ENCODE measurements at places on chromosomes 2 and 18.

GRCh38 chr2:138507267-138507666 is 5.7 kb downstream of the SPOPL start:
- DNase-seq: no peak

DNA sequence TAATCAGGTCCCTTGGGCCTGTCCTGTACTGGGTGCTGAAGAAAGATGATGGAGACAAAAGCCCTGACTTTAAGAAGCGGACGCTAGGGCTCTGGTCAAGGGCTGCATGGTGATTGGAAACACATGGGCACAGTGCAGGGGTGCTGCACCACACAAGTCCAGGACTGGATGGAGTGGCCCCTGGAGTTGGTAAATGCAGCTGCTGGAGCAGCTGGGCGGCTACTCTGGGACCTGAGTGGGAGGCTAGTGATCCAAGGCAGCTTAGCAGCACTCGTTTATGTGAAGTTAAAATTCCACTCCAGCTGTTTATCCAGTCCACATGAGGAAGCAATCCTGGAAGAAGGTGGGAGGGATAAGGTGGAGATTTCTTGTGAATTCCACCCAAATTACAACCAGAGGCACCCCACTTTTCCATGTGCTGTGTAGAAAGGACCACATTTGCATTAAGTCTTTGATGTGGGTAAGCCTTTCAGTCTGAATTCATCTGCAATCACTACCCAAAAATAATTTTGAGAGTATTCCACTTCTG is 24.9 kb downstream of the MERTK start:
- DNase-seq: no peak

DNA sequence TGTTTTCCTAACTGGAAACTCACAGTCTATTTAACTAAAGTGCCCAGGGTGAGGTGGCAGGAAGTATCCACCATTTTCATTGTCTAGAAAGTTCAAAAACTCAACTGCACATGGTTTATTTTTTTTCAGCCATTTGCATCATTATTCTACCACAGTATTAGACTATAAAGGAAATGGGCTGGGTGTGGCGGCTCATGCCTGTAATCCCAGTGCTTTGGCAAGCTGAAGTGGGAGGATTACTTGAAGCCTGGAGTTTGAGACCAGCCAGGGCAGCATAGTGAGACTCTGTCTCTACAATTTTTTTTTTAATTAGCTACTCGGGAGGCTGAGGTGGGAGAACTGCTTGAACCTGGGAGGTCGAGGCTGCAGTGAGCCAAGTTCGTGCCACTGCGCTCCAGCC is 213.8 kb downstream of the MYO3B start:
- no peak for DNase-seq

DNA sequence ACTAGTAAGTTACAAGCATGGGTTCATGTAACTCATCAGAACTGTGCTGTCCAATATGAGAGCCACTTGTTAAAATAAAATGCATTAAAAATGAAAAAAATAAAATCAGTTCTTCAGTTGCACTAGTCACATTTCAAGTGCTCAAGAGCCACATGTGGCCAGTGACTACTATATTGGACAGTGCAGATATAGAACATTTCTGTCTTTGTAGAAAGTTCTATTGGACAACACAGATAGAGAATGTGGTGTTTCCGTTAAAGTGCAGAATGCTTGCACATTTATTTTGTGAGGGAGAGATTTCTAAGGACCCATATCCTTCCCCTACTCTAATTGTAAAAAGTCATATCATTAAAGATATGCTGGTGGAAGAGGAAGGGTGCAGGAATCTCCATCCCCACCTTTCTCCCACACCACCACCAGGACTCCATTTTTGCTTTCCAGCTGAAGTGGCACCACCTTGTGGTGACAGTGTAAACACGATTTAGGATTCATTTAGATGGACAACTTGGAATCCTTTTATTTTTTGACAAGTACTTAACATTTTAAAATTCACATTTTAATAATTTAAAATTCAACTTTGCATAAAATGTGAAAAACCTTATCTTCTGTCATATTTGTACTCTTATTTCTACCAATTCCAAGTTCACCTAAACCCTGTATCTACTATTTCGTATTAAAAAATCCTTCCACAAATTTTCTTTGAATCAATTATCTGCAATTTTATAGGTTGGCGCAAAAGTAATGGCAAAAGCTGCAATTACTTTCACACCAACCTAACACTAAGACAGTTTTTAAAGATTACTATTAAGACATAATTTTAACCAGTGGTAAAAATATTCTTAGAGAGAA is 9.4 kb upstream of the CD302 start:
- DNase-seq: no peak

DNA sequence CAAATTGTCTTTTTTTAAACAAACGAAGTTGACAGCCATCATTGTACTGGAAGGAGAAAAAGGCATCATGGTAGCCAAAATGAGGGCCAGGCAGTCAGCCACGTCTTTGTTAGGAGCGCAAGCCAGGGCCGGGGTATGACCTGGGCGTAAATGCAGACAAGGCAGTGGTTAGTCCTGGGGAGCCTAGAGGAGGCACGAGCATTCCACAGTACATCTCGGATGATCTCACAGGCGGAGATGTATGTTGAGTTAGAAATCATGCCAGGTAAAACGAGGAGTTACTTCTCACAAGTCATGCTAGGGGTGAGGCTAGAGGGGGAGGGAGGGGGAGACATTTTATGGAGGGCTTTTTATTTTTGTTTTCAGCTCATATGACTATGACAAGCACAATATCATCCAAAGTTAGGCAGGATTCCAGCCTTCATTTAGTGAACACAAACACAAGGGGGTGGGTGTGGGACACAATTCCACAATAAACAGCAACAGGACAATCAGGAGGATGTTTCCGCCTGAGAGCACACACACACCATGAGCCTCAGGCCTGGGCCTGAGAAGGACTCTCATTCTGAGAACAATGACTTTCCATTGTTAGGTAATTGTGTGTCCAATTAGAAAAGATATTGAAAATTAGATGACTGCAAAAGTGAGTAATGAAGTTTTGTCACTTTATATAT is 64.4 kb upstream of the PGAP1 start:
- DNase-seq: no peak

GRCh38 chr2:156322051-156322685 is 10.4 kb downstream of the NR4A2 start:
- DNase-seq: no peak

DNA sequence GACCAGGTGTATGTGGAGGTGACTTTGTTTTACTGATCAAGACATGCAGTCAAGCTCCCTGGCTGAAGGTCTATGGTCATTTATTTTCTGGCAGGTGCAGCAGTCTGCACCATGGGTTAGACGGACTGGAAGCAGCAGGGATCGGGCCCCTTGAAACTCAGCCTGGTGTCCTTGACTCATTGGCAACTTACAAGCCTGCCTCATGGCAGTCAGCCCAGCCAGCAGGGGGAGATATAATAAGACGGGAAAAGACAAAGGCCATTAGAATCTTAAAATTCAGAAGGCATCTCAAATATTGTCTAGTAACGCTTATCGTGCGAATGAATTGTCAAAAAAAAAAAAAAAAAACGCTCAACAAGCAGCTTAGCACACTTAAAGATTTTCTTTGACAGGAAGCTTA is 308.2 kb downstream of the EN1 start:
- DNase-seq: no peak
